Activated T-helper 1 cell treated with anti-CD3 and anti-CD28 coated beads, Interleukin-2, amount 50 U/mL, for 16 hours (primary cell): ENCODE measurements at places on chromosomes 7 and 10.

DNA sequence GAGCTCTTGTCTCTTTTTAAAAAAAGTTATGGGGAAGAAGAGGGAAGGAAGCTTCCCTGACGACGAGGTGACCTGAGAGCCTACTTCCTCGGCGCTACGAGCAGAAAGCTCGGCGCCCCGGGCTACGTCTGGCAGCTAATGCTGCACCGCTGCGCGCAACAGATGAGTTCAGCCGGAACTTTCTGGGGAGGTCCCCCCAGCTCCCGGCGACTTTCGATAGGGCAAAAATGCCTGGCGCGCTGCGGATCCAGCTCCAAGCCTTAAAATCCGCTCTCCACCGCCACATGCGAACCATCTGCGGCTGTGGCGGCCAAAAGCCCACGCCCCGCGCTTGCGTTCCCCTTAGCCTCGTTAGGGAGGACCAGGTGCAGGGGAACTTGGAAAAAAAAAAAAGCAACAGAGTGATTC is 621 bp downstream of the P4HA1 start:
- peak; percentile 49 for DNase-seq

DNA sequence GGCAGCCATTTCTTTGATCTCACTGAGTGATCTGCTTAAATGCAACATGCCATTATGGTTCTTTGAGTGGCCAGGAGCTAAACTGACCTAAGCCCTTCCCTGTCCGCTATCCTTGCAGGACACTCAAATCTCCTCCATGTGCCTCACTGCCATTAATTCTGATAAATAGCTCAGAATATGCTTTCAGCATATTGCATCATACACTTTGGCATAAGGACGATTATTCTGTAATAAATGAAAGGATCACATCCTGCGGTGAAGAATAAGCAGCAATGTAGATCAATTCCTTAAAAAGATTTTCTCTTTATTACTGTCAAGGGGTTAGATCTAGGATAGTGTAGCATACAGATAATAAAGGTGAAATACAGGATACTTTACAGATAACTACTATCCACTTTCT is 231.8 kb upstream of the CTBP2 start:
- no peak for DNase-seq

DNA sequence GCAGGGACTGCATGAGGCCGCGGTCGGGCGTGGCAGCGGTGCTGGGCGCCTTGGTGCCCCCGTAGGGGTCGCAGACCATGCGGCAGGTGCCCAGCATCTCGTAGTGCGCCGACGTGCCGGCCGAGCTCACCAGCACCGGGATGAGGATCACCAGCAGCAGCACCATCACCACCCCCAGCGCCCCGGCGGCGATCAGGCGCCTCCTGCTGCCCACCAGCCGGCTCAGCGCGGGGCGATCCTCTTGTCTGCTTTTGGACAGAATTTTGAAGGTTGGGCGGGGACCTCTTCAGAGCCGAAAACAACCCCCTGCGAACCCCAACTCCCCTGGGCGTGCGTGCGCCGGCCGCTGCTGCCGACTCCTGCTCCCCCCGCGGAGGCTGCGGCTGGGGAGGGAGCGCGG is 779 bp downstream of the C1QL3 start:
- DNase-seq = no peak

- DNase-seq = no peak
Observed at GRCh38 chr7:76051840-76052239, 3.9 kb downstream of the MDH2 start.

- DNase-seq = no peak
Observed at GRCh38 chr10:107011105-107011504, 153.4 kb downstream of the SORCS1 start.

- no peak for DNase-seq
Observed at GRCh38 chr10:127300868-127301321, 104.5 kb upstream of the INSYN2A start.

- no peak for DNase-seq
Observed at GRCh38 chr10:89151857-89152256, 55.3 kb downstream of the CH25H start.

GRCh38 chr7:30068117-30068516 is 39.9 kb downstream of the PLEKHA8 start:
- DNase-seq = no peak

- DNase-seq = no peak
Observed at GRCh38 chr10:35133586-35133985, 6.9 kb downstream of the CREM start.

DNA sequence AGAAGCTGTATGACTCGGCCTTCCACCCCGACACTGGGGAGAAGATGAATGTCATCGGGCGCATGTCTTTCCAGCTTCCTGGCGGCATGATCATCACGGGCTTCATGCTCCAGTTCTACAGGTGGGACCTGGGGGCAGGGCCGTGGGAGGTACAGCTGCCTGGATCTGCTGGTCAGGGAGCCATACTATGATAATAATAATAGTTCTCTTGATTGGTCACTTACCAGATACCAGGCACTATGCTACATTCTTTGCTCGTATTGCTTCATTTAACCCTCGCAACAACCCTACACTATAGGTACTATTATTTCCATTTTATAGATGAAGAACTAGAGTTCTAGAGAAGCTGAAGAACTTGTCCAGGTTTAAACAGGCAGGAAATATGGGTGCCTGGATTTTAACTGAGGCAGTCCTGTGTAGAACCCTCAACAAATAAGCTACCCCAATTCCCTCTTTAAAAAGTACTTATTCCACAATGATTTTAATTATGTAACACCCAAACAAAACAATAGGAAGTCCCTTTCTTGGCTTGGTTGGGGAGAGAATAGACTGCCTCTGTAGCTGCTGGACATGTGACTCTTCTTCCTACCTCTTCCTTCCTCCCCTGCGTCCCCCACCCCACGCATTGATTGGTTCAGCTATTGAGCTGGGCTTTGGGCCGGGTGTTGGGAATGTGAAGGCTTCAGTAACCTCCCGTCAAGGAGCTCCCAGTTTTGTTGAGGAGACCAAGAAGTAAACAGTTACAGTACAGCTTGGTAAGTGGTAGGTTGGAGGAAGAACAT is 12.8 kb downstream of the SFXN2 start:
- DNase-seq = no peak

DNA sequence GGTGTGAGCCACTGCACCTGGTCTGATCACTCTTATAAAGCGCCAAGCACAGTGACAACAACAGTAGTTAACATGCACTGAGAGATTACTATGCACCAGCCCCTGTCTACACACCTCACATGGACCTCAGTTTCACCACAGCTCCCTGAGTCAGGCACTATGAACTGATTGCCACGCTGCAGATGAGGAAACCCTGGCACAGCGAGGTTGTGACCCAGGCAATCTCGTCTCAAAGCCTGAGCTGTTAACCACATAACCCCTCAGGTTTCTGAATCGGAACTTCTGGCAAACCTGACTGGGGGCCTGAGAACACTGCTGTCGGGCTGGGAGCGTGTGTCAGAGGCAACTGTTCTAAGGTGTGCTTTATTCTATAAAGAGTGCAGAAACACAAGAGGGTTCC is 150.8 kb downstream of the RNF216 start:
- DNase-seq = no peak

DNA sequence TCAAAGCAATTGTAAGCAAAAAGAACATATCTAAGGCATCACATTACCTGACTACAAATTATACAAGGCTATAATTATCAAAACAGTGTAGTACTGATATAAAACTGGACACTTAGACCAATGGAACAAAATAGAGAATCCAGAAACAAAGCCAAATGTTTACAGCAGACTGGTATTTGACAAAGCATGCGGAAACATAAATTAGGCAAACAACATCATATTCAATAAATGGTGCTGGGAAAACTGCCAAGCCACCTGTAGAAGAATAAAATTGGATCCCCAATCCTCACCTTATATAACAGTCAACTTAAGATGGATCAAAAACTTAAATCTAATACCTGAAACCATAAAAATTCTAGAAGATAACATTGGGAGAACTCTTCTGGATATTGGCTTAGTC is 240.8 kb upstream of the POM121L12 start:
- DNase-seq = no peak

GRCh38 chr10:62067560-62067959 is 166.1 kb downstream of the ARID5B start:
- no peak for DNase-seq

DNA sequence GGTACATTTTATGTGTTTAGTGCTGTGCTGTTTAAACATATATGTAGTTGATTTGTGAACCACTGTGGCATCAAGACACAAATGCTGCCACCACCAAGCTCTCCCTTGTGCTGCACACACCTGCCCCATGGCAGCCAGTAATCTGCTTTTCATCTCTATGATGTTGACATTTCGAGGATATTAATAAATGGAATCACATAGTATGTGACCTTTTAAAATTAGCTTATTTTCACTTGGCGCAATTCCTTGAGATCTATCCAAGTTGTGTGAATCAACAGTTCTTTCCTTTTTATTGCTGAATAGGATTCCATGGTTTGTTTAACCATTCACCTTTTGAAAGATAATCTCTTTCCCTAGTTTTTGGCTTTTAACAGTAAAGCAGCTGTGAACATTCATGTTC is 73.1 kb downstream of the BMPR1A start:
- no peak for DNase-seq

- DNase-seq = peak; percentile 95
Observed at GRCh38 chr10:110304780-110305421, at the start of gene SMNDC1. TSS of gene SMNDC1 (minus strand) at chr10:110304920. CDS start at chr10:110303587, 1,333 bp downstream.

DNA sequence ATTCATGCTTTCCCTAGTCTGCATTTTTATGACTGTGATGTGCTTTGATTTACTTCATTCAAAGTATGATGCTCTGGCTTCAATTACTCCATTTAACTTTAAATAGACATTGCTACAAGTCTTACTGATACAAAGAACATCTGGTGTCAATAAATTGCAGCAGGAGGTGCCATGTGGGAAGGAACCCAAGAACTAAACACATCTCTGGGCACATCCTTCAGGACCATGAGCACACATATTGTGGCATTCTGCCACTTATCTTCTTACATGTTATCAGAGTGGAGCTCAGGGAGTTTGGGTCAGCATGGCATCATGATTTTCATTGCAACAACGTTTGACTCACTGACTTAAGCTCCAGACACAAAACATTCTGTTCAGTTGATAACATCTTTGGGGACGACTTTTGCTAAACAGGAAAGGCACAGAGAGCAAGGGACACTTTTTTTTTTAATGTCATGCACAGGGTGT is 227.0 kb downstream of the DKK1 start:
- DNase-seq = no peak

- no peak for DNase-seq
Observed at GRCh38 chr7:34928052-34928451, 109.2 kb downstream of the DPY19L1 start.

DNA sequence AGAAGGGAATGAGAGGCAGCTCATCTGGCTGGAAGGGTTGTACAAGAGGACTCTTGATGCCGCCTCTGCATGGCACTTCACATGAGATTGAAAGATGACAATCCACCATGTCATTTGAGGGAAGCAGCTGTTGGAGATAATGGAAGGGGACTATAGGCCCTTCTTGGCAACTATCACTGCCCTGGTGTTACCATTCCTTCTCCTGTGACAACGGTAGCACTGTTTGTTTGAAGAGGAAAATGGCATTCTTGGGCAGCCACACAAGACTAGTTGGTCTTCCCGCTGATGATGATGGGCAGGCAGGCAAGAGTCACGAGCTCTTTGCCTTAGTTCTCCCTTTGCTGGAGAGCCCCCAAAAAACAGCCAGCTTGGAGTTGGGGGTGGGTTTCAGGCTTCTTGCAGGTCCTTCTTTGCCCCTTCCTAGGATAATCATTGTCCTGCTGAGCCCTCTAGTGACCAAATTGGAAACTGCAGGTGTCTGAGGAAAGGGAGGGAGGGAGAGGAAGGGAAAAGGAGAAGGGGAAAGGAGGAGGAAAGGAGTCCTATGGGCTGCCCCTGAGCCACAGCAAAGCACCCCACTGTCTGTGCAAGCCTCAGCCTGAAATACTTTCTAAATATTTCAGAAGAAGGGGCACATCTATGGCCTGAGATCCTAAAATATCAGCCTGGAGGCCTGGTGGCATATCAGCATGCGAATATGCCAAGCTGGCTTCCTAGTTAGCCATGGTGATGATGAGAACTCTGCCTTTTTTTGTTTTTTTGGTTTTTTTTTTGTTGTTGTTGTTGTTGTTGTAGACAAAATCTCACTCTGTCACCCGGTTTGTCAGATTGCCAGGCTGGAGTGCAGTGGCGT is 165.6 kb upstream of the KMT2E start:
- peak; percentile 6 for DNase-seq

GRCh38 chr10:110682348-110682747 is 38.2 kb downstream of the RBM20 start:
- no peak for DNase-seq

DNA sequence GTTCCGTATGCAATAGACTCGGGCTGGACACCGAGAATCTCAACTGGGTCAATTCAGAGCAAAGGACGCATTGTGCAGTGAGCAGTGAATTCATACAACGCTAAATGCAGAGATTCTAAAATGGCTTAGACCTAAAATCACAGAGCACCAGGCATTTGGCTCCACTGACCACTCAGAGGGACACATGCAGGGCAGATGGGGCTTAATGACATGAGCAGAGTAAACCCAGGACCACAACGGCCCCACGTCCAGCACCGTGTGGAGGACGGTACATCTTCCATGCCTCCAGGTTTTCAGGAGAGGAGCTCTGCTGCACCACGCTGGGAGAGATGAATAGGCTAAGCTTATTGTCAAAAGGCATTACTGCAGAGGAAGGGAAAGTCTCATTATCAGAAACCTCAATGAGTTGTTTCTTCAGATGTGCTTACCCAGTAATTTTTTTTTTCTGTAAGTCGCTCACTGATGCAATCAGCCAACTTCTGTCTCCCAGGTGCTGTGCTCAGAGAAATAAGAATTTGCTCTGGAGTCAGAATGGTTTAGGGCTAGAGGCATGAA is 555.0 kb downstream of the PTPRN2 start:
- DNase-seq = no peak

GRCh38 chr10:12750526-12751201 is 250.8 kb downstream of the CCDC3 start:
- no peak for DNase-seq

DNA sequence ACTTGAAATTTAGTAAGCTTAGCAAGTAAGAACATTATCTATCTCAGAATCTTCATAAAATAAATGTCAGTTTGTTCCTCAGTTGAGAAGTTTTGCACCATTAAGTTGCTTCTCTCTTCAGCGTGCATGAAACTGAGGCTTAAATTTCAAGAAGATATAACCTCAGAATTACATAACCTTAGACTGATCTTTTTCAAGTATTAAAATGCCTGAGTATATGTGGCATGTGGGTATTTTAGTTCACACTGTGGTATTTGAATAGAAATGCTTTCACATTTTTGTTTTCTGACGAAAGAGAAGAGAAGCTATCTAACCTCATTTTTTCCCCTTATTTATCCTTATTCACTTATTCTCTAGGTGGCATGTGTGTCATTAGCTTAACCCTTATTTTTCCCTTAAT is 104.1 kb downstream of the PHF14 start:
- no peak for DNase-seq

DNA sequence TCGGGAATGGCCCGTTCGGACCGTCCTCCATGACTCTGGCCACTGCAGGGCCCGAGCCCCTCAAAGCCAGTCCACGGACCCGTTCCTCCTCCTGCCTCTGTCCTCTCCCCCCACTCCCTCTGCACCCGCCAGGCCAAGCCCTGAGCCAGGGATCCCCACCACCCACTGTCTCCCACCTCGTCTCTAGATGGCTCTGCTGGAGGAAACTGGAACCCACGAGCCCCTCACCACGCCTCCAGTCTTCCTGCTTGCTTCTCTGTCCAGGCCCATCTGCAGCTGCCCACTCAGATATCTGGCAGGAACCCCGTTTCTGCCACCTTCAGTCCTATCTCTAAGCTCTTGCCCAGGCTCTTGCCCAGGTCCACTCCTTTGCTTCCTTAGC is 24.3 kb downstream of the GRID2IP start:
- DNase-seq = no peak

- no peak for DNase-seq
Observed at GRCh38 chr10:24287559-24288195, 78.7 kb downstream of the KIAA1217 start.
